ENCODE measurements at places on chromosomes 2 and 18.
A peak's percentile ranks its signal among the peaks of the same experiment; 100 is the strongest.

DNA sequence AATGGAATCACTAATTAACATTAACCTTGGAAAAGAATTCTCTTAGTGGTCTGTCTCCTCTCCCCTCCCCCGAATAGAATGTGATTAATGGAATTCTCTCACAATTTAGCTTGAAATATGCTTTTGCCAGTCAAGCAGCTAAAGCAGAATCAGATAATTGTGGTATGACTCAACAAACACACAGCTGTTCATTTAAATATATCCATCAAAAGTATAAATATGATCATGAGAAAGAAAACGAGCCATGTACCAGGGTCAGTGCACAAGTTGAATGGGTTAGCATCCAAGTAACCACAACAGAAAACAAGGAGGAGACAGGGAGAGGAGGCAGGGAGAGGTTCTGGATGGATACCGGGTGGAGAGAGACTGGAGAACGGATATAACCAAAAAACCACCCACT is 66.9 kb downstream of the ACVR1 start:
- no peak for DNase-seq

DNA sequence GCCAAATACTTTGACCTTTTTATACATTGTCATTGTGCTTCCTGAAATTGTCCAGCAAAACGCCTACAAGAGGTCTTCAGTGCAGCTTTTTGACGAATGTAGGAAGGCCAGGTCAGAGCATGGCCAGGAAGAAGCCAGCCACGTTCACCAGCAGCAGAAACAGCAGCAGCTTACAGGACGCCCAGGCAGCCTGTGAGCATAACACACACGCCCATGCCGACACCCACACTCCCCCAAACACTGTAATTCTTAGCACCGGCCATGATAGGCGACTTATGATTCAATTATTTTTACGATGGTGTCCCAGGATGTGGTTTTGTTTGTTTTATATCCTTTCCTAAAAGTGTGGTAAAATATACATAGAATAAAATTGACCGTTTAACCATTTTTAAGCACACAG is 249.1 kb upstream of the SALL3 start:
- DNase-seq: peak; percentile 5

DNA sequence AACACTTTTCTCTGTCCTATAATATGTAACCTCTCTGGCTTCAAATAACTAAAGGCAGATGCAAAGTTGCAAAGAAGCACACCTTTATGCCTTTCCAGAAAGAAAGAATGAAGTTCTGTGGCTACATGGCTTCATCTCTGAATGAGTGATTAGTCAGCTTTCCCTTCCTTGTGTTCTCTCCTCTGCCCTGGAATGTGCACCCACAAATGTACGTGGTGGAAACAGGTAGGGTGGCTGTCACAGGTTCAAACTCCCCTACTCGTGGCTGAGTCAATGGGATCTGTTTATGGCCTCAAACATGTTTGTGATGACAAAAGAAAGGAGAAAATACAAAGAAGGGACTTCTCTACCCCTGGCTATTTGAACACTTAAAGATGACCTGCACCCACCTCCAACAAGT is 55.5 kb upstream of the ACVR2A start:
- DNase-seq: no peak

DNA sequence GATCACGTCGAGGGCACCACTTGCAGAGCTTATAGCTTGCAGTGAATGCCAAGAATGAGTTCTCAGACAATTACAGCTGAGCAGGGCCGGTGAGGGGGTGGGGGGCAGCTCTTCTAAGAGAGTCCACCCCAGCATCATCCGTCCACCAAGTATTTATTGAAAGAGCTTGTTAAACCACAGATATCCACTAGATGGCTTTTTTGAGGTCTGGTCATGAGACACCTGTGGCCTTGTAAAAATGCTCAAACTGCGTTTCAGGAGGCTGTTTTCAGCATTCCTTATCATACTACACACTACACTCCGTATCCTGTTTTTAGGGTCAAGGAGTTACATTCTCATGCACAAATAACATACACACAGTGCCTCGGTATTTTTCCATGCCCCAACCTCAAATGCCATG is 51.5 kb downstream of the DNAJC10 start:
- peak; percentile 14 for DNase-seq

DNA sequence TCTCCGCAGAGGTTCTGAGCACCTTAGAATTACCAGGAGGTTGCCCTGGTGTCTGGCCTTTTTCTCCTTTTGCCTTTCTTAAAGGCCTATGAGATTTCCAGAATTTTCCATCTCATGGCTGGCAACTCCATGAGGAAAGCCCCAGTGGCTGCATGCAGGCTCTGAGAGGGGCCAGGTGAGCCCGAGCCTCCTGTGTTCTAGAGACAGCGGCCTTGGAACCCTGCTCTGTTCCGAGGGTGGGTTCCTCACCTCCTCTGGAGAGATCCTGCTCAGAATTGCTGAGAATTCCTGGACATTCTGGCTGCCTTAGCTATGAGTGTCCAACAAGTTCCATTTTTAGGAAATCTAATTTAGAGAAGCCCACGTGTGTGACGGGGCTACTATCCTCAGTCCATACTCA is 35.7 kb upstream of the HPCAL1 start:
- no peak for DNase-seq

- DNase-seq: no peak
These were observed 260.2 kb upstream of the SESTD1 start for GRCh38 chr2:179524809-179525339.

DNA sequence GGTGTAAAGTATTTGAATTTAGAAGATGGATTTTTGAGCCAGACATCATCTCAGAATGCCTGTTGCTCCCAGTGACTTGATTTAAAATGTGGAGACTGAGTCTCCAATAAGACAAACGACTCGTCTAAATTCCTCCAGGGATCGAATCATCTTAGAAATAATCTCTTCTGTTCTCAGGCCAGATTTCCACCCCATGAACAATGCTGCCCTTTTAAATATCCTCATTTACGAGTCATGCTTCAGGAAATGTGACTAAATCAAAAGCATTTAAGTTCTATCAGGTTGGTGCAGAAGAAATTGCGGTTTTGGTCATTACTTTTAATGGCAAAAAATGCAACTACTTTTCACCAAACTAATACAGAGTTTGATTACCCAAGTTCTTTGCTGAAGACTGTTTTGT is 684.6 kb upstream of the SOX11 start:
- no peak for DNase-seq

- DNase-seq: no peak
These were observed 31.4 kb downstream of the SOWAHC start for GRCh38 chr2:109645412-109646184.

DNA sequence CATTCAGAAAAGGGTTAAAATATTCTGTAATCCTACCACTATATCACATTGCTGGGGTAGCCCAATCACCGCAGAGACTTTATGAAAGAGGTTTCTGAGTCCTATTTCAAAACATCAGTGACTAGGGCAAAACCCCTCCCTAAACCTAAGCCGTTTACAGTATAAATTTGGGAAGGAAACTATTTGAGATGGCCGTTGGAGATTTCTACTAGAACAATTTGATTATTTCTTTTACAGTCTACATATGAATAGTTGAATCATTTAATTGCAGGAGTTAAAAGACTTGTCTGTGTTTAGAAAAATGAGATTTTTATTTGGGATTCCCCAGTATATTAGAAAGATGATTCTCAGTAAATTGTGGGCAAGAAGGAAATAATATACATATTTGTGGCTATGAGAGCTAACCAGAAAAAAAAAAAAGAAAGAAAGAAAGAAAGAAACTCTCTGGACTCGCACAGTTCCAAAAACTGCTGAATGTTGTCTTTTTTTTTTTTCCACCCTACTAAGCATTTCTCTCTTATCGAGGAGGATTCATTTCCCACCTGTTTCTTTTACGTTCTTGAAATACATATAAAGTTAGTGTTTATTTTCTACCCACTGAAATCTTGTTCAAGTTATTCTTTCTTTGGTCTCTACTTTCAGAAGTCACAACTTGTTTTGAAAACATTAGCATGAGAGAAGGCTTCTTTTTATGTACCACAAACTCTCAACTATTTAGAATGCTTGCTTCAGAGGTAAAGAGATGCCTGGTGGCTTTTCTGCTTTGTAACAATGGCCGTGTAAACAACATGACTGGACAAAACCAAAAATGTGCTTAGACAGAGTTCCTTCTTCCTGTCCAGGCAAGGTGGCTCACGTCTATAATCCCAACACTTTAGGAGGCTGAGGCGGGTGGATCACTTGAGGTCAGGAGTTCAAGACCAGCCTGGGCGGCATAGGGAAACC is 65.9 kb downstream of the BCL2 start:
- DNase-seq: peak; percentile 69

- no peak for DNase-seq
These were observed 54.5 kb downstream of the TSHZ1 start for GRCh38 chr18:75264926-75265597.

- DNase-seq: no peak
These were observed 911.5 kb upstream of the SOX11 start for GRCh38 chr2:4780679-4781078.

DNA sequence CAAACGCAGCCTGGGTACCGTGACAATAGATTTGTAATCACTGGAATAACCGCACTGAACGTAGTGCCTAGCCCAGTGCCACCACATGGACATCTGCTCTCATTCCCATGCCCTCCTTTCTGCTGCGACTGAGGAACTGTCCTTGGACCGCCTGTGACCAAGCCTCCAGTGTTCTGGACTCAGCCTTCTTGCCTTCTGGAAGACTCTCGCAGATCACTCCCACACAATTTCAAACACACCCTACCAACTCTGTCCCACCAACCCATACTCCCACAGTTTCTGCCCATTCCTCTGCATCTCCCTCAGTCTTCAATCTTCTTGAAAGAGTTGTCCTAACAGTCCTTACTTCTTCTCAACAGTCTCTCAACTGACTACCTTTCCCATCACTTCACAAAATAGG is 2.1 kb downstream of the RNF149 start:
- DNase-seq: no peak
